ENCODE measurements at places on chromosomes 4 and X. TPM values are rescaled to one million over a fixed set of nuclear protein-coding genes. Genes with fewer than 3 reads are reported as not detected.

MMAA gene
- total RNA-seq = 7.5 TPM

FHDC1 gene
- 1.2 TPM for total RNA-seq

IL21 gene
- not detected for total RNA-seq

HERC5 gene
- total RNA-seq = 5.9 TPM

GPC3 gene
- 58.6 TPM for total RNA-seq

DLG3 gene
- total RNA-seq = 4.6 TPM

DNA sequence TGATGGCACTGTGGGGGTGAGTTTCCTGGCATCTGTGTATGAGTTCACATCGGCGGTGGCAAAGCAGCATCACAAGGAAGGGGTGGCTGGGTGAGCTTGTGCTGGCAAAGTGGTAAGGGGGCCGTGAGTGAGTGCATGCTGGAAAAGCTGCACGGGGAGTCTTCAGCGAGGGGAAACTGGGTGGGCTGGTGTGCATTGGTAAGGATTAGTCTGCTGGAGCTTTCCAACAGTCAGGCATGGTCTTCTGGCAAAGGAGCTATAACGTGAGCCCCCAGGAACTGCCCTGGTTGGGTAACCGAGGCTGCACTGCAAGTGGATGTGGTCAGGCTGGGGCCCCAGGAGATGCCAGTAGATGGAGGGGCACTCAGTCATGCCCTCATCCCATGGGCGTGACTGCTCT lies 30.7 kb downstream of the ADAM29 start:
- DNase-seq = no peak

DNA sequence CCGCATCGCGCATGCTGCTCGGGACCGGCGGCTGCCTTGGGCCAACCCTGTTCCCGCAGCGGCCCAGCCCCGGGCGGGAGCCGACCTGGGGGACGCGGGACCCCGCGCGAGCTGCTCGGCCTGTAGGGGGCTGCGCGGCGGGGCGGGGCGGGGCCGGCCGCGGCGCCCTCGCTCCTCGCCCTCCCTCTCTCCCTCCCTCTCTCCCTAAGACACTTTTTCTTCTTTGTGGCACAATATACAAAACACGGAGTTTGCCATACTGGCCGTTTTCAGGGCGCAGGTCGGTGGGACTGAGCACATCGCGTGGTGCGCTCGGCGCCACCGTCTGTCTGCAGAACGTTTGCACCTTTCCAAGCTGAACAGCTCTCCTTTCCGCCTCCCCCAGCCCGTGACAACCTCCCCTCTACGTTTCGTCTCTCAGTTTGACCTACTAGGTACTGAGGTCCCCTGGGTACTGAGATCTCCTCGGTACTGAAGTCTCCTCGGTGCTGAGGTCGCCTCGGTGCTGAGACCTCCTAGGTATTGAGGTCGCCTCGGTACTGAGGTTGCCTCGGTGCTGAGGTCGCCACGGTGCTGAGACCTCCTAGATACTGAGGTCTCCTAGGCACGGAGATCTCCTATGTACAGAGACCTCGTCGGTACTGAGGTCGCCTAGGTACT lies 261.1 kb upstream of the PLCXD1 start:
- DNase-seq = no peak

GRCh38 chr4:13267091-13267490 lies 217.0 kb downstream of the RAB28 start:
- no peak for DNase-seq

DNA sequence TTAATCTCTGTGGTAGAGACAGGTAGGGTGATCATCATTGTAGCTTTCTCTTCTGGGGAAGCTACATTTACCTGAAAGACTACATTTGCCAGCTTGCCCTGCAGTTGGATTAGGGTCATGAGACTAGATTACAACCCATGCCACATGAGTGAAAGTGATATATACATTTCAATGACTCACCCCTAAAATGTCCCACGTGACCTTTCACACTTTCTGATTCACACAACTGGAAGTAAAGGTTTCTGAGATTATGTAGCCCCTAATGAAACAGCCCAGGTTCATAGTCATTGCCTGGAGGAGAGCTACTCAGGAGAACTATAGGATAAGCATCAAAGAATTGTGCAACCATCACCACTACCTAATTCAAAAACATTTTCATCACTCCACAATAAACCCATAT lies 17.8 kb downstream of the PDCL2 start:
- DNase-seq = no peak

- DNase-seq = no peak
These were observed 175.8 kb downstream of the GC start for GRCh38 chr4:71607780-71608677.

DNA sequence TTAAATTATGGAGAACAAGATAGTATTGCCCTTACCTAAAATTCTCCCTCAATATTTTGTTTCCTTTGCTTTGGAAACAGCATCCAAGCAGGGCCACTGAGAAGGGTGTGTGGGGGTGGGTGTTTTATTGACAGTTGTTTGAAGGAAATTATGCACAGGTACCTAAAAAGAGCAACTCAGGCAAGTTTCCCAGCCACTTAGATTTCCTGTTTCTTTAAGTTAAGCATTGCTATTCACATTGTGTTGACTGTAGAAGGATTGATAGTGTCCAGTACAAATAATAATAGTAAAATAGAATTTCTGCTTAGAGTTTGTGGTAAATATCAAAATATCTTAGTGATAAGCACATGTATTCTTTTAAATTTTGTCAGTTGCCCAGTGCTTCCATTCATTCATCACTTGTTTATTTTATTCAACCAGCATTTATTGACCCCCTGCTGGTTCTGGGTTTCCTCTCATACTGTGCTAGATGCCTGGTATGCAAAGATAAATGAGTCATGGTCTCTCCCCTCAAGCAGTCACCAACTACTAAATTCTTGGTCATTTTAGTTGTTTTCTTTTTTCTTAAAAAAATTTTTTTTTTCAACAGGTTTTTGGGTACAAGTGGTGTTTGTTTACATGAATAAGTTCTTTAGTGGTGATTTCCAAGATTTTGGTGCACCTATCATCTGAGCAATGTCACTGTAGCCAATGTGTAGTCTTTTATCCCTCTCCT lies 50.0 kb downstream of the GALNT7 start:
- no peak for DNase-seq

GRCh38 chrX:99469439-99469838 lies 940.6 kb downstream of the PCDH19 start:
- no peak for DNase-seq

- DNase-seq = no peak
These were observed 5.2 kb upstream of the RBMXL3 start for GRCh38 chrX:115183980-115184379.

- no peak for DNase-seq
These were observed 11.7 kb upstream of the REELD1 start for GRCh38 chr4:146202665-146203064.

GRCh38 chr4:136927172-136927571 lies 605.1 kb downstream of the PCDH18 start:
- no peak for DNase-seq

DNA sequence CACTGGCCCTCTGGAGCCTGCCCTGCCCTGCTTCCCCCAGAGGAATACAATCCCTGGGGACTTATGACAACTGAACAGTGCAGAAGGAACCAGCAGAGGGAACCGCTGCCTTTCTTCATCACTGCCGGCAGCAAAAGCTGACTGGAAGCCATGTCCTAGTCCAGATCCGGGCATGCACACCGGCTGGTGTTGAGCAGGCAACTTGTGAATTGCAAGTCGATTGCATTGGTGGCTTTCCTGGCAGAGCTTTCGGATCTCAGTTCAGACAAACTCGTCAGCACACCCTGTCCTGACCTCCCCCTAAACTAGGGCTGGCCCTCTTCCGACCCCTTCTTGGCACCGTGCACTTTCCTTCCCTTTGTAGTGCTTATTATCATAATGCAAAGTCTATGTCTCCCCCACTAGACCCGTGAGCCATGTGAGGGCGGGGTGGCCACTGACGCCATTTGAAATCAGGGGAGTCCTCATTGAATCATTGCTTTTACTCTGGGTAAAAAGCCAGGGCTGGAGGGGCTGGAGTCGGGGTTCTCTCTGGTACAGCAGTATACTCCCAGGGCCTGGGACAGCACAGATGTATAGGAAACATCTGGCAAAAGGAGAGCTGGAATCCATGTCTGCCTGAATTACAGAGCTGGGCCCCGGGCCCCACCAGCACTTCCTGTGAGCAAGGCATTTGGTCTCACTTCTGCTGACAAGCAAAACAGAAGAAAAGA lies 1.8 kb downstream of the ARHGAP4 start:
- DNase-seq = no peak

DNA sequence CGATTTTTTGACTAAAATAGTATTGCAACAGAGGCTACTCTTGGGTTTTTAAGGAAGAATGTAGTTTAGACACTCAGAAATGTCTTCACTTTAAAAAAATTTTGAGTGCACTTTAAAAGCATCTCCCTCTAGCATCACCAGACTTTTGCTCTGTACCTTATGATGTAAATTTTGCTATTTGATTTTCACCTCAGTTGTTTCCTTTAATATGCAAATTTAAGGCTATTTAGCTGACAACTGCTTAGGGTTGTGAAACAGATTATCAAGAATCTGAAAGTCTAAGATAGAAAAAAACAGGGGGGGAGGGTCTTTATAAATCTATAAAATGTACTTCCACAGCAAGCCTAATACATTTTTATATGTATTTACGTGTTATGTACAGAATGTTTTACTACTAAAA lies 92.9 kb upstream of the USP38 start:
- DNase-seq = no peak

DNA sequence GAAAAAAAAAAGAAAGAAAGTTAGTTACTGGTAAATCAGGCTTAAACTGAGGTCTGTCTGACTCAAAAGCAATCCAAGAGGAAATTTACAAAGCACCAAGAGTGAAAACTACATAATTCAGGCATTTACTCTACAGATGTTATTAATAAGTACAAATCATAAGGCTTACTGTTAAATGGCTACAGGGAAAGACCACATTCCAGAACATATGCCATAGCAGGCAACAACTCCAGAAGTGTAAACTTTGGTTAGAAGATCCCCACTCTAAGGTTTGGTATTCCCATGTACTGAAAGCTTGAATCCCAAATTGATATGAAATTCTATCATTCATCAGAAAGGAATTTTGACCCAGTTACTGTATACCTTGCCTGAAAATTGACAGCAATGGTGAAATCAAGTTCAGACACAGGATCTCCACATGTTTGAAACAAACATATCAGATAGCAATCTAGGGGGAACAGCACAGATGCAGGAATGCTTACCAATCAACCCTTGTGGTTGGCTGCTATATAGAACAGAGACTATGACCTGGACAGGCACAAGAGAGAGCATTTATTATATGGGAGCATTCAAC lies 6.6 kb downstream of the USP26 start:
- DNase-seq = no peak

- no peak for DNase-seq
These were observed 765.6 kb upstream of the TENM3 start for GRCh38 chr4:181477591-181477990.

GRCh38 chr4:52510939-52511565 lies 148.0 kb downstream of the USP46 start:
- DNase-seq = no peak

DNA sequence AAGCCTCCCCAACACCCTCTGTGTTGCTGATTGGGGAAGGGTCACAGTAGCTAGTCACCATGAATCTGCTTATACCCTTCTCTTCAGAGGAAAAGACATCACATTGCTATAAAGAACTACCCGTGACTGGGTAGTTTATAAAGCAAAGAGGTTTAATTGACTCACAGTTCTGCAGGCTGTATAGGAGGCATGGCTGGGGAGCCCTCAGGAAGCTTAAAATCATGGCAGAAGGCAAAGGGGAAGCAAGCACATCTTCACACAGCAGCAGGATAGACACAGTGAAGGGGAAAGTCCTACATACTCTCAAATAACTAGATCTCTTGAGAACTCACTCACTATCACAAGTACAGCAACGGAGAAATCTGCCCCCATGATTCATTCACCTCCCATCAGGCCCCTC lies 229.4 kb upstream of the FTHL17 start:
- DNase-seq = no peak

GRCh38 chrX:38871129-38872029 lies 70.1 kb downstream of the MID1IP1 start:
- no peak for DNase-seq

- no peak for DNase-seq
These were observed 16.1 kb upstream of the KLB start for GRCh38 chr4:39390603-39391002.

DNA sequence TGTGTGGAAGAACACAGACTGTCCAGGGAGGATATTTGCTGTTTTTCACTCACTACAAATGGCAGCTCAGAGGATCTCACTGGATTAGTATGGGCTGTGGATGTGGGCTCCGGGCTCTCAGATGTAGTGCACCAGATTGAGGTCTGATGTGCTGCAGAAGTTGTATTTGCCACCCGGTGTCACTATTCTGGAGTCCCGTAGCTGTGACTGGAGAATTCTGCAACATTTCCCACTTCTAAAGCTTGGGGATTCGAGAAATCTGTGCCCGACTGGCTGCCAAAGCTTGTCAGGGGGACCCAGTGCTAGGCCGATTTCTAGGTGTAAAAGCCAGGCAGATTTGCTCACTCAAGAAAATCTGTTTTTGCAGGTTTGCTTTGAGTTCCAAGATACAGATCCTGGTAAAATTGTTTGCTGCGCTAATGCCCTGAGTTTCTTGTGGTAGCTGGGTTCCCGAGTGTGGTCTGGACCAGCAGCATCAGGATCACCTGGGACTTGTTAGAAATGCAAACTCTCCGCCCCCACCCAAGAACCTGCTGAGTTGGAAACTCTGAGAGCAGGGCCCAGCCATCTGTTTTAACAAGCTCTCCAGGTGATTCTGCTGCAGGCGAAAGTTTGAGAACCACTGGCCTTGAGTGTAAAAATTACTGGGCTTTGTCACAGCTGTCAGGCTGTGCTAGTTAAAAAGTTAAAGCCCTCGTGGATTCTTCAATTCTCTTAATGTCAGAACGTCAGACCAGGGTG lies 18.1 kb downstream of the KIT start:
- DNase-seq = no peak
